ENCODE measurements at places on chromosomes 2 and 18.

DNA sequence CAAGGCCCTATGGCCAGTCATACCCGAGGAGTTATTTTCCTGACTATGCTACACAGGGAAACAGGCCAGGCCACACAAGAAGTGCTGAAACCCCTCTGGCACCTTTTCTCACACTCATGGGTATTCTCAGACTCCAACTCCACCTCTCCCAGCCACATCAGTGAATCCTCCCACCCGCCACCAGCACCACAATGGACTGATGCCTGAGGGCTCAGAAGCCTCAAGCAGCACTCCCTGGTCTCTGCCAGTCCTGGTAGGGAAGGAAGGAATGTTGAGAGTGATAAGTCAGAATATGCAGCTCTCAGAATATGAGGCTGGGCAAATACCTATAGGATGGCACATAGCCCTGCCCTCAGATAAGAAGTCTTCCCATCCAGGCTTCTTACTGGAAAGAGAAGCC, 391.1 kb downstream of the ALK start:
- no peak for DNase-seq

- no peak for DNase-seq
Observed at GRCh38 chr2:161046876-161047275, 113.4 kb upstream of the TANK start.

DNA sequence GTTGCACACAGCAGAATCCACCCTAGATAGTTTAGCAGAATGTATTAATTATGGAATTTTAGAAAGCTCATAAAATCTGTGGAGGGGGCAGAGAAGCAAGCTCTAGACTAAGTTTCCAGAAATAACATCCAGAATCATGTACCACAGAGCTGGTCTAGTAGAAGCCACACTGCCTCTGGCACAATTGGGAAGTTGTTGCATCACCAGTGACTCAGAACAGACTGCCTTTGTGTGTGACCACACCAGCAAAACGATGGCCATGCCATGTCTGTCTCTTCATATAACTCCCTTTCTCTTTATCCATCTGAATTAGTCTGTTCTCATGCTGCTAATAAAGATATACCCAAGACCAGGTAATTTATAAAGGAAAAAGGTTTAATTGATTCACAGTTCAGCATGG, 158.9 kb downstream of the CCDC148 start:
- DNase-seq: peak; percentile 0

DNA sequence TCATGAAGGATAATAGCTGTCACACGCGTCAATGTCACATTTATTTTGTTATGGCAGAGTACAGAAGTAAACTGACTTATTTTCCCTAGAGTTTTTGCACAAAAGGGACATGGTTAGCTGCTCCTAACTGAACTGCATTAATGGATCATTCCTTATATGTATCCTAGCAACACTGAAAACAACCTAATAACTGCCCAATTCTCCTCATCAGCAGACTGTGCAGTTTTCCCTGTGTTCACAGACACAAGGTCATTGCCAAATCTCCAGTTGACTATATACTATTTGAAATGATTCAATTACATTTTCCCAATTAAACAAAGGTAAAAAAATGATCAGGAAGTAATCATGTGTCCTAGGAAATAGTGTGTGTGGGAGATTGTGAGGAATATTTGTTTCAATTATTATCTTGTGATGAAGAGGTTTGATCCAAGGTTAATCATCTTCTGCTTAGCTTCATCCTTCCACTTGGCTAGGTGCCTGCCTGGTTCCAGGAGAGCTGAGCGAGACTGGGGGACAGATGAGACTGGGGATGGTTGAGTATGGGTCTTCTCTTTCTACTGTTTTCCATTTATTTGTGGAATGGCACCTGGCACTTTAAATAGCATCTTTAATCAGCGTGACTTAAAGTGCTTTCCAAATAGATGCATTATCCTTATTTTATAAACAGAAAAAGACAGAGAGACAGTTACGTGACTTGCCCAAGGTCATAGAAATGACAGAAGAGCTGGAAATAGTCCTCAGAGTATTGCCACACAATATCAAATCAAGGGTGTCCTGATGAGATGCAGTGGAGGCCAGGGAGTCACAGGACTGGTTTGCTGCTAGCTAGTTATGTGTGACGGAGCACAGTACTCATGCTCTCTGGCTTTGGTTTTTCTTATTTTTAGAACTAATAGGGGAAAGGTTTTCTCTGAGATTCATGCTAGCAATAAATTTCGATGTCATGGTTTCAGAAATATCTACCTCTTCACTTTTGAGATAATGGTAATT, 335.6 kb downstream of the PIK3C3 start:
- no peak for DNase-seq

GRCh38 chr18:70781860-70782453, 493.1 kb downstream of the SOCS6 start:
- DNase-seq: peak; percentile 14

GRCh38 chr2:11154016-11154922, 998 bp upstream of the SLC66A3 start:
- DNase-seq: no peak

GRCh38 chr2:46134531-46135227, 162.5 kb upstream of the EPAS1 start:
- DNase-seq: no peak

DNA sequence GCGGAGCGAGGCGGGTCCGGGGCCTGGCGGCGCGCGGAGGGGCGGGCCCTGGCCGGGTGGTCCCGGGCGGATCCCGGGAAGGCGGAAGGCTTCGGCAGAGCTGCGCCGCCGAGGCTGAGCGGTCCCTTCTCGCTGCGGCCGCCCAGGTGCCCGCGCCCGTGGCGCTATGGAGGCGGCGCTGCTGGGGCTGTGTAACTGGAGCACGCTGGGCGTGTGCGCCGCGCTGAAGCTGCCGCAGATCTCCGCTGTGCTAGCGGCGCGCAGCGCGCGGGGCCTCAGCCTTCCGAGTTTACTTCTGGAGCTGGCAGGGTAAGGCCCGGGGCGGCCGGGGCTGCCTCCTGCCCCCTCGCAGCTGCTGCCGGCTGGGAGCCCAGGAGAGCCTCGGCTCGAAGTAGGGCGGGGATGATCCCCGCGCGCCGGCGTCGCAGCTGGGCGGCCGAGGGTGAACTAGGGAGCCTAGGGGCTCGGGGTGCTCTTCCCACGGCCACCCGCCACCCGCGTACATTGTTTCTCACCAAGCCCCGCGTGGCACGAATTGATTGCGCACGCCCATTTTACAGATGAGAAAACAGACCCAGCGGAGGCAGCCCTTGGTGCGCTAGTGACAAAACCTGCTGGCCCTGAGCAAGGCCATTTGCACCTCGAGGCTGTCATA, at the start of gene SLC66A3:
TSS of gene SLC66A3 (plus strand) at position 87 of the 655 bp plus-strand sequence. CDS start at position 167, 80 bp downstream.
- DNase-seq: no peak

DNA sequence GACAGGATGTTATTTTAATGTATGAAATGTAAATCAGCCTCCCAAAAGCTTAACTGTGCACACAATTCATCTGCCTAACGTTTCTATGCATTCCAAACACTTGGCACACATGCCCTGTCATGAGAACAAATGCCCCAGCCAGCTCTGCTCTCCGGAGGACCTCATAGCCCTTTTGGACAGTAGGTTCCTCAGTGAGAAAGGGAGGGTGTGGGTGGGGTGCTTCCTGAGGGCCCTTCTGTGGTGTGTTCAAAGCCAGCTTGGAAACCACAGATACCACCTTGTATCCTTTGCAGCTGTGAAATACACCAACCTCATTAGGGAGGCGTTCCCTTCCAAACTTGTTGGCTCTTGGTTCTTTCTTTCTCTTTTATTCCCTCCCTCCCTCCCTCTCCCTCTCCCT, 102.2 kb upstream of the ASB18 start:
- DNase-seq: no peak

DNA sequence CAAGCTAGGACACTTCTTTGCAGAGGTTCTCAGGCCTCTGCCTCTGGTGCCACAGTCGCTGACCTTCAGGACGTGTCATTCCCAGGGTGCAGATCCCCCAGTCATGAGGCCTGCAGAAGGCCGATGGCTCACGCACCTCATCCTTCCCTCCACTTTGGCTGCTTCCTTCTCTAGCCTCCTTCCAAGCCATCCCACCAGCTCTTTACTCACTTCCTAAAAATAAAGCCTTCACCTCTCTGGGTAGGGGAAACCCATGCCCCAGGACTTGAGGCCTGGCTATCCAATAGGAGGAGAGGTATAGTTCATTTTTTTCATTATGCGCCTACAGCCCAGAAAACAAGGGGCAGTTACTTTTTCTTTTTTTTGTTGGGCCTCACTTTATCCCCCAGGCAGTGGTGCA, 91.4 kb downstream of the B3GNT2 start:
- DNase-seq: no peak

- DNase-seq: no peak
Observed at GRCh38 chr2:79714283-79714682, 201.4 kb downstream of the CTNNA2 start.

GRCh38 chr2:236163471-236164200, 4.5 kb downstream of the GBX2 start:
- DNase-seq: no peak

DNA sequence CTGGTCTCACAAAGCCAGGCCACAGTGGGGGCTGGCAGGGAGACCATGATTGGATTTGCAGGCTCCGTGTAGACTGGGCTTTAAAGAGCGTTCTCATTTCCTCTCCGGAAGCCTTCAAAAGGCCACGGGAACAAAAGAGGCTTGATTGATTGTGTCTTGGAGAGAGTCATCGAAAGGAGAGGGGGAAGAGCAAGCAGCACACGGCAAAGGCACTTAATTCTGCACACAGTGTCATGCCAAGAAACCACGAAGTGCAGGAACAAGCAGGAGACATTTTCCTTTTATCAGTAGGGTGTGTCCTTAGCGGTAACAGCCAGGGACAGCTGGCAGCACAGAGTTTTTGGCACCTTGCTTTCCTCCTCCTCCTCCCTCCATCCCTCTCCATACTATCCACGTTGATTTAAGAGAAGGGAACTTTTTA, 47.7 kb downstream of the GLI2 start:
- DNase-seq: no peak

GRCh38 chr2:231486851-231487596, 22.7 kb upstream of the NCL start:
- DNase-seq: no peak

DNA sequence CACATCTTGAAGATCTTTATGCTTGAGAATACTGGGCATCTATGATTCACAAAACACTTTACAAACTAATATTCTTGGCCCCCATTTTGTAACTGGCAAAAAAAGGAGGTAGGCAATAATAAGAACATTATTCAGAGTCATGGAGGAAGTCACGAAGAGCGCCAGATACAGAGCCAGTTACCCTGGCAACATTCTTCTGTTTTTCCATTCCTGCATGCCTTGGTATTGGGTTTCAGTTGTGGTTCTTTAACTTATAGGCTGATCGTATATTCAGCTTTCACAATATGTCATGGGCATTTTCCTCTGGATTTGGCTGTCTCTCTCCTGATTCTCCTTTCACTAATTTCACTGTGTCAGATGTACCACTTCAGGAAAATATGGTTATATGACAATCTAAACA, 234.7 kb downstream of the HRH4 start:
- DNase-seq: no peak

- DNase-seq: no peak
Observed at GRCh38 chr2:33337385-33337960, 139.0 kb upstream of the RASGRP3 start.

DNA sequence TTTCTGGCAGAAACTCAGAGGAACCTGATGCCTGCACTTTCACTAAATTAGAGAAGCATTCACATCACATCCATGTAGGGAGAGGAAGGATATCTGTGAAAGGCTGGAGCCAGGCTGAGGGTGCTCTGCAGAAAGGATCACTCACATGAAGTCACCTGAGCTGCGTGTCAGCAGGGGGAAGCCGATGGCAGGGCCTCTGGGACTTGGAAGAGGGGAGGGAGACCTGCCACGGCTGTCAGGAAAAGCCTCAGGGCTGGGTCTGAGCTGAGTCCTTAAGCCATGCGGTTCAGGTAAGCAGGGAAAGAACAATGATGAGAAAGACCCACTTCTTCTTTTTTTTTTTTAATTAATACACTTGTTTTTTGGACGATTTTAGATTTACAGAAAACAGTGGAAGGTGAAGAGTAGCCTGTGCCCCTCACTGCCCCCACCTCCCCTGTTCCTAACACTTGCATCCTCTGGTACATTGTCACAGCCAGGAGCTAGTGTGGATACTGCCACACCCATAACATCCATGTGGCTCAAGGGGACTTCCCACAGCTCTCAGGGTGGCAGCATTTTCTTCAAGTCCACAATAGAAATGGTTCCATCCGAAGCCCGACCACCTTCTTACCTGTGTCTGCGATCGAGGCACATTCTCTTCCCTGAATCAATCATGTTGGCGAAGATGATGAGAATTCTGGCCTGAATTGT, 156.5 kb upstream of the TPO start:
- DNase-seq: no peak

DNA sequence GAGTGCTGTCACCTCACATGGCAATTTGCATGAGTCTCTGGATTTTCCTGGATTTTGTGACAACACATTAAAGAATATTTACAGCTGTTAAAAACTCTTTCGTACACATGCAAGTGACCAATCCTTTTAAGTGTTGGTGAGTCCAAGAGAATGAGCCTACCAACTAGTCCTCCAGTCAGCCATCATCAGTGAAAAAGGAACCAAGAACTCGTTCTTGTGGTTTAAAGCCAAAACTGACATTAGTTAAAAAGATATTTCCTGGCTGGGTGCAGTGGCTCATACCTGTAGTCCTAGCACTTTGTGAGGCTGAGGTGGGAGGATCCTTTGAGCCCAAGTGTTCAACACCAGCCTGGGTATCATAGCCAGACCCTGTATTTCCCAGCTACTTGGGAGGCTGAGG, 215.4 kb upstream of the ITGA4 start:
- DNase-seq: no peak

GRCh38 chr2:133982256-133982655, 271.6 kb upstream of the MGAT5 start:
- no peak for DNase-seq

DNA sequence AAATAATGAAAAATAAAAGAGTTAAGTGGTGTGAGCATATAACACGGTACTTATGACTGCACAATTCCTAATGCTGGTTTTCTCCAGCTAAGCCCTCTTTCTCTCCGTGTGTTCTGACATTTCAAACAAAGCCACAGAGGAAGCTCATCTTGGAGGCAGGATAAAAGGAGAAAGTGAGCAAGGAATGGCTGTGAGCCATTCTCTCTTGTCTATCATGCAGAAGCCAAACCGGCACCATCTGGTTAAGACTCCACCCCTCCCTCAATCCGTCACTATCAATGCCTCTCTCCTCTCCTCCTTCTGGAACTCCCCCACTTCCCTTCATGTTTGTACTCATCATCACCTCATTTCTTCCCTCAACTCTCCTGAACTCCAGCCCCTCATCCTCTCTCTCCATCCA, 210.4 kb downstream of the TMEM163 start:
- no peak for DNase-seq

DNA sequence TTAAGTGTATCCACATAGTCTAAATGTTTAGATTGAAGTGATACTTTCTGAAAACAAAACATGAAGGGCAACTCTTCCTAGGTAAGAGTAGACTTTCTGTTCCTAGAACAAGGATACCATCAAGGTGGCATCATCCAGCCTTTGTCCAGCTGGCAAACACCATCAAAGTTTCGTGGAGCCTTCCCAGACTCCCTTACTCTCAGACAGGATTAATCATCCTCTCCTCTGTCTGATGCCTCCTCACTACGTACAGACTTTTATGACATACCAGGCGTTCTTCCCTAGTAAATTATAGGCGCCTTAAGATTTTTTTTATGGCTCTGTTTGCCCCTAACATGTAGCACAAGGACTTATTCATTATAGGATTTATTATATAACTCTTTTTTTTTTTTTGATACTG, 29.4 kb upstream of the ASNSD1 start:
- no peak for DNase-seq
